ENCODE measurements at places on chromosomes 6 and 20. TPM values are rescaled to one million over a fixed set of nuclear protein-coding genes. Genes with fewer than 3 reads are reported as not detected.

SLC22A16 gene
- total RNA-seq, result not detected

- H3K36me3 ChIP-seq, result no peaks in the 10 kb centered on the region
- peak; percentile 67 for DNase-seq
- peaks cover 6% of the 10 kb centered on the region for H3K4me1 ChIP-seq
- H3K27ac ChIP-seq, result no peak overlapping the region
- no peak overlapping the region for H3K4me3 ChIP-seq
Observed at GRCh38 chr6:81450180-81450579, 302.3 kb downstream of the TENT5A start.

DNA sequence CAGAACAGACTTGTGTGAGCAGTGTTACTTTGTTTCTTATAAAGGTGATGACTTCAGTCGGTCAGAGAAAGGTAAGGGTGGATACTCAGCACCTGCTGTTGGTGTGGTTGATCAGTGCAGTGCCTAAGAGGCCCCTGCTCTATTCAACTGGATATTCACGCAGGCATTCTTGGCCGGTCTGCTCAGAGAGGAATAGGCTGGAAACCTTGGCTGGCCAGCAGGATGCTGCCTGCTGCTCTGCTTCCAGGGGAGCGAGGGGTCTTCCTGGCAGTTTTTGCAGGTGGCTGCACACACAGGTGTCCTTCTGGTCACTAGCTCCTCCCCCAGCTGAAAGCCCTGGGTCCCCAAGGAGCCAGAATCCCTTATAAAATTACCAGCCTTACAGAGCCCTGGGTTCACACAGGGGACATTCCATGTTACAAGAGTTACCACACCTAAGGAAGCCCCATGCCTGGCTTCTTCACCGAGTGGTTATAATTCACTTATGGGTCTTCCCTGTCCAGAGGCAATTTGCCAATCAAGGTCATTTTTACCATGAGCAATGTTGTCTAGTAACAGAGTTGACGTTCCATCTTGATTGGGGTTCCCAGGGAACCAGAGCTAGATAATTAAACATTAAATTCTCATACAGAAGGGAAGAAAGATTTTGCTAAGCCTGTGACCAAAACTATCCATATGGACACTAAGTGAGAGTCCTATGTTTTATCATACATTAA, 16.4 kb downstream of the SYNJ2 start:
- H3K36me3 ChIP-seq, result peaks cover 6% of the 10 kb centered on the region
- H3K4me1 ChIP-seq, result peaks cover 35% of the 10 kb centered on the region
- no peaks in the 10 kb centered on the region for H3K27me3 ChIP-seq

DNA sequence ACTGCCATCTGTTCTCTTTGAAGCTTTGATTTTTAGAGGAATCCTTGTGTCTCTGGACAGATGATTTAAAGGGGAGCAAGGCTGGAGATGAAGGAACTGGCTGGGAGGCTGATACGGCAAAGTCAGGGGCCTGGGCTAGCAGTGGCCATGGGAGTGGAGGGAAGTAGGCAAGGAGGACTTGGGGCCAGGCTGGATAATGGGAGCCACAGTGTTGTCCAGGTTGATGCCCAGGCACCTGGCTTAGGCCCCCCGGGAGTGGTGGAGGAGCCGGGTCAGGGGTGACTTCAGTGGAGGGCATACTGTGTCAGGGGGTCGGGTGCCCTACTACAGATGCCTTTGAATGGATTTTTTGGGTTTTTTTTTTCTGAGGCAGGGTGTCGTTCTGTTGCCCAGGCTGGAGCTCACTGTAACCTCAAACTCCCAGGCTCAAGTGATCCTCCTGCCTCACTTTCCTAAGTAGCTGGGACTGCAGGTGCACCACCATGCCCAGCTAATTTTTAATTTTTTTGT, 45.0 kb downstream of the EFCAB8 start:
- H3K27ac ChIP-seq, result no peak overlapping the region
- H3K4me1 ChIP-seq, result no peaks in the 10 kb centered on the region
- no peaks in the 10 kb centered on the region for H3K36me3 ChIP-seq
- H3K4me3 ChIP-seq, result no peak overlapping the region
- DNase-seq, result no peak

C20orf173 gene
- not detected for total RNA-seq

DNA sequence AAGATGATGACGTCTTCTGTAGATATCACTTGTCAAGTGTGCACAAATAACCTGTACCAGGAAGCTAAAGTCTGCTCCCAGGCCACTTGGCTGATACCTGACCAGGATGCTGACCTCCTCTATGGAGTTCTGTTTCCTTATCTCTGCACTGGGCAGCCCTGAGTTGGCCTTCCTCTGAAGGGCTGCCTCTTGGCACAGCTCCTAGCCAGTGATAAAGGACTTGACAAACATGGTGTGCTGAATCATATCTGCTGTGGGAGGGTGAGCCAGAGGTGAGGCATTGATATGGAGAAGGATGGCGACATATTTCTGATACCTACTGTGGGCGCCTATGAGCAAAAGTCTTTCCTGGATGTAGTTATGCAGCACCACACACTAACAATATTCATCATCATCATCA, 32.8 kb upstream of the FOXA2 start:
- no peak for DNase-seq
- no peaks in the 10 kb centered on the region for H3K27me3 ChIP-seq
- no peaks in the 10 kb centered on the region for H3K36me3 ChIP-seq
- no peak overlapping the region for H3K27ac ChIP-seq
- H3K4me1 ChIP-seq, result no peaks in the 10 kb centered on the region
- H3K4me3 ChIP-seq, result no peak overlapping the region

DNA sequence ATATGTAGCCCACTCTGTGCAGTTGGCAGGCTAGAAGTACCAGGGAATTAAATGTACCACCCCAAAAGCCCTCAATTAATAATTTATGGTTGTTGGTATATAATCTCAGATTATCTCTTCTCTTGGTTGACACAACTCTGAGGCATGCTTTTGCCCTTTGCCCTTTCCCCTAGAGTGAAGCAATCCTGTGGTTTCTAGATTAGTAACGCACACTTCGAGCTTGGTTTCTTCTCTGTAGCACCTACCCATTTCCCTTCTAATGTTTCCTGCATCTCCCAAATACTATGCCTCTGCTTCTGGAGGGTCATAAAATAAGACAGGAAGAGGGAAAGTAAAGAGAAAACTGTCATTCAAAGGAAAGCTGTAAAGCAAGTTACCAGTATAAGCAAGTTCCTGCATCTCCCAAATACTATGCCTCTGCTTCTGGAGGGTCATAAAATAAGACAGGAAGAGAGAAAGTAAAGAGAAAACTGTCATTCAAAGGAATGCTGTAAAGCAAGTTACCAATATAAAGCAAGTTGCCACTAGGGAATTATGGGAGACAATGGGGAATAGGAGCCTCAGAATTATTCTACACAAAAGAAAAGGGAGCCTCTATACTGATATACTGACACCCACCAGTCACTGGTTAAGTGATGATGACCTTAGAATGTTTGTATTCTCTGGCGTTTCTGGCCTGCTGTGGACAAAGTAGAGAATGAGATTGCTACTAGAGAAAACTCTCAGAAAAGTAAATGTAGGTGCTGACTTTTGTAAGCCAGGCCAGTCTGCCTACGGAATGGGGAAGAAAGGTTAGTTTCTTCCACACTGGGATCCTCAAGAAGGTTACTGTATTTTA, 862.6 kb upstream of the MAN1A1 start:
- H3K27ac ChIP-seq, result no peak overlapping the region
- DNase-seq, result no peak
- H3K27me3 ChIP-seq, result no peaks in the 10 kb centered on the region
- no peaks in the 10 kb centered on the region for H3K36me3 ChIP-seq
- H3K4me1 ChIP-seq, result no peaks in the 10 kb centered on the region

GRCh38 chr20:32332614-32333013, 25.5 kb upstream of the ASXL1 start:
- no peaks in the 10 kb centered on the region for H3K27me3 ChIP-seq
- peaks cover 17% of the 10 kb centered on the region for H3K36me3 ChIP-seq
- no peak overlapping the region for H3K27ac ChIP-seq
- H3K4me1 ChIP-seq, result peaks cover 4% of the 10 kb centered on the region

- no peaks in the 10 kb centered on the region for H3K36me3 ChIP-seq
- no peak overlapping the region for H3K27ac ChIP-seq
- H3K27me3 ChIP-seq, result peaks cover 4% of the 10 kb centered on the region
- H3K4me3 ChIP-seq, result no peak overlapping the region
- DNase-seq, result peak; percentile 65
- no peaks in the 10 kb centered on the region for H3K4me1 ChIP-seq
Observed at GRCh38 chr6:13194852-13195251, 133.5 kb downstream of the TBC1D7 start.

RAMACL gene
- total RNA-seq, result 1.1 TPM

ITPA gene
- total RNA-seq, result 32.4 TPM

GRCh38 chr20:30485331-30486102, 771.9 kb upstream of the DEFB115 start:
- no peak for DNase-seq
- no peak overlapping the region for H3K4me3 ChIP-seq
- no peak overlapping the region for H3K27ac ChIP-seq
- no peaks in the 10 kb centered on the region for H3K4me1 ChIP-seq
- H3K36me3 ChIP-seq, result no peaks in the 10 kb centered on the region

DNA sequence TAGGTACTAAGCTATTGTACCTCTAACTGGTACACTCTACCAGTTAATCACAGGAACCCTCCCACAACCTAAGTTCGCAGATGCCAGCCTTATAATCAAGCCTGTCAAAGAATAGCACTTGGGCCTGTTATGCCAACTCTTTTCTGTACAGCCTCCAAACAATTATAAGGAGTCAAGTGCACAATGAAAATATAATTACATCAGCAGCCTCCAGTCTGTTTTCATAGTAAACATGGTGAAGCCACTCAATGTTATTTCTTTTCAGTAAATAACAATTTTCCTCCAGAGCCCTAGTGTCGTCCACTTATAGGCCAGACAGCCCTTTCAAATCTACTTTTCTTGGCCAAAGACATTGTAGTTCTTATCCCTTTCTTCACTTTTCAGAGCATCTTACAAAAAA, 82.7 kb upstream of the CARMIL1 start:
- no peak overlapping the region for H3K27ac ChIP-seq
- no peak for DNase-seq
- peaks cover 8% of the 10 kb centered on the region for H3K4me1 ChIP-seq

DNA sequence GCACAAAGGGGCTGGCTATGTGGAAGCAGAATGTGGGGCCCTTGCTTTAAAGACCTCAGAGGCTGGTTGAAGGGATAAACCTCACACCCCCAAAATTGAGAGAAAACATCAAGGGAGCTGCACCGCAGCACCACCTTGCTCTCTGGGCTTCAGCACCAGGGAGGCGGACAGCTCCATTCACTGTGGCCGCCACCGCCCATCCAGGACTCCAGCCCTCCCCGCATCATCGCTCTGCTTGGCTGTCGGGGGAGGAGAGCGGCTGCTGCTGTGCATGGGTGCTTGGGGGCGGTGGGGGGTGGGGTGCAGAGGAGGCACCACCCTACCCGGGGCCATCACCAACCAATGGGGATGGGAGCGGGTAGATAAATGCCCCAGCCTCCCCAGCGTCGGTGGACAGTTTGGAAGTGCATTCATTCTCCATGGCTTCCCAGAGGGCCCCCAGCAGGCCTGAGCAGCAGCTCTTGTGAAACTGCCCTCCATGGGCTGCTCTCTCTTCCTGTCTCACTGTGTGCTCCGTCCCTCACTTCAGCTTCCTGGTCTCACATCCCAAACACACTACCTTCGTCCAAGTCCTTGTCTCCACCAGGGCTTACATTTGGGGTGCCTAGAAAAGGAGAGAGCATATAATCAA, 75.7 kb upstream of the BHLHE23 start:
- DNase-seq, result peak; percentile 11
- H3K4me1 ChIP-seq, result no peaks in the 10 kb centered on the region
- H3K27ac ChIP-seq, result no peak overlapping the region

- H3K4me3 ChIP-seq, result no peak overlapping the region
- H3K36me3 ChIP-seq, result no peaks in the 10 kb centered on the region
- H3K27ac ChIP-seq, result no peak overlapping the region
- peaks cover 19% of the 10 kb centered on the region for H3K27me3 ChIP-seq
- H3K4me1 ChIP-seq, result no peaks in the 10 kb centered on the region
- DNase-seq, result no peak
Observed at GRCh38 chr20:44832724-44833123, 22.4 kb upstream of the RIMS4 start.

DNA sequence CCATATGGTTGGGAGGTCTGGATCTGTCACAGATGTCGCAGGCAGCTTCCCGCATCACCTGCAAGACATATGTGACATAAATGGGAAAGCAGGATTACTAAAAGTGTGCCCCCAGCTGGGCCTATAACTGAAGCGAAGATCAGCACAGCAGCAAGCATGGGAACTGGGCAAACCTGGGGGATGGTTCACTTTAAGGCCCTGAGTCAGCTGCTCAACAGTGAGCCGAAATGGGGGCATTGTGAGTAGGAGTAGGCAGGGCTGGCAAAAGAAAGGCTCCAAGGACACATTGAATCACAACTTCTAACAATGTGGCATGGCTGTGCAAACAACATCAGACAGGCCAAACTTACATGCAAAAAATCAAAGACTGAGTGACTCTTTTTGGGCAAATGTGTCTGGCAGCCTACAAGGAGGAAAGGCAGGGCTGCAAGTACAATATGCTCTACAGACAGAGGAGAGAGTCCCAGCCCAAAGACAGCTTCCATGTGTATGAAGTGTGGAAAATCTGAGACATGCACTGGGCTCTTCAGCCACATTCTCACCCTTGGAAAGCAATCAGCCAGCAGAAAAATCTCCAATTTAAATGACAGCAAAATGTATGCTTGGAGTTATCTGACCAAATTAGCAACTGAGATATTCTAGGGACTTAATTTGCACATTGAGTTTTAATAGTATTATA, 531.0 kb upstream of the MMS22L start:
- no peak for DNase-seq
- no peaks in the 10 kb centered on the region for H3K27me3 ChIP-seq
- H3K4me1 ChIP-seq, result no peaks in the 10 kb centered on the region
- no peak overlapping the region for H3K27ac ChIP-seq

GRCh38 chr6:13554929-13555333, 19.5 kb upstream of the SIRT5 start:
- no peak overlapping the region for H3K4me3 ChIP-seq
- 0 out of 2 replicates have a peak, but pooled peaks cover 1% of the 10 kb centered on the region for H3K4me1 ChIP-seq
- no peaks in the 10 kb centered on the region for H3K36me3 ChIP-seq
- H3K27ac ChIP-seq, result no peak overlapping the region
- no peaks in the 10 kb centered on the region for H3K27me3 ChIP-seq
- peak; percentile 13 for DNase-seq

DNA sequence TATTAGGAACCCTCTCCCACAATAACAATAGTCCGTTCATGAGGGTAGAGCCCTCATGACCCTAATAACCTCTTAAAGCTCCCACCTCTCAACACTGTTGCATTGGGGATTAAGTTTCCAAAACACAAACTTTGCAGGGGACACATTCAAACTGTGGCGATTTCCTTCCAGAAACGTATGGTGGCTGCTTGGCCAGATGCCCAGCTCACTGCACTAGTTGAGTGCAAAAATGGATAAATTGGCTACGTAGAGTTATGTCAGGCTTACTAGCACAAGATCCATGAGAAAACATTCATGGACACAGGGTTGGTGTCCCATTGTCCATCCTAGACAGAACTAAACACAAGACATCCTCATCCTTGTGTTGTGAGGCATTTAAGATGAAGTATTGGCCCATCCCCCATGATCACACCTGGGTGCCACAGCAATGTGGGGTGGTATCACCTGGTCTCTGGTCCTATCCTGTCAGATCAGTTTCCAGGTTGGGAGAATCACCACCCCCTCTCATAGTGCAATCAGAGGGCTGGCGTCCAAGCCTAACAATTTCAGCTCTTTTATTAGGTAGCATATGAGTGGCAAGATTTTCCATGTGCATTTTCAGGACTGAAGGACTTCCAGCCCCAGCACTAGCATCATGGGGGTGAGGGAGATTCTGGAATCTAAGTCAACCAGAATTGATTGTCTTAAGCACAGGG, 63.4 kb upstream of the ELOVL5 start:
- DNase-seq, result no peak
- no peaks in the 10 kb centered on the region for H3K36me3 ChIP-seq
- H3K4me3 ChIP-seq, result no peak overlapping the region
- peaks cover 30% of the 10 kb centered on the region for H3K27me3 ChIP-seq
- no peaks in the 10 kb centered on the region for H3K4me1 ChIP-seq

SYNDIG1 gene
- not detected for total RNA-seq

ADRM1 gene
- 96.9 TPM for total RNA-seq
